ENCODE measurements at places on chromosomes 5 and 9.

- no peak for DNase-seq
Observed at GRCh38 chr5:1911773-1912235, 29.1 kb upstream of the IRX4 start.

- no peak for DNase-seq
Observed at GRCh38 chr9:38134611-38135237, 65.7 kb upstream of the SHB start.

DNA sequence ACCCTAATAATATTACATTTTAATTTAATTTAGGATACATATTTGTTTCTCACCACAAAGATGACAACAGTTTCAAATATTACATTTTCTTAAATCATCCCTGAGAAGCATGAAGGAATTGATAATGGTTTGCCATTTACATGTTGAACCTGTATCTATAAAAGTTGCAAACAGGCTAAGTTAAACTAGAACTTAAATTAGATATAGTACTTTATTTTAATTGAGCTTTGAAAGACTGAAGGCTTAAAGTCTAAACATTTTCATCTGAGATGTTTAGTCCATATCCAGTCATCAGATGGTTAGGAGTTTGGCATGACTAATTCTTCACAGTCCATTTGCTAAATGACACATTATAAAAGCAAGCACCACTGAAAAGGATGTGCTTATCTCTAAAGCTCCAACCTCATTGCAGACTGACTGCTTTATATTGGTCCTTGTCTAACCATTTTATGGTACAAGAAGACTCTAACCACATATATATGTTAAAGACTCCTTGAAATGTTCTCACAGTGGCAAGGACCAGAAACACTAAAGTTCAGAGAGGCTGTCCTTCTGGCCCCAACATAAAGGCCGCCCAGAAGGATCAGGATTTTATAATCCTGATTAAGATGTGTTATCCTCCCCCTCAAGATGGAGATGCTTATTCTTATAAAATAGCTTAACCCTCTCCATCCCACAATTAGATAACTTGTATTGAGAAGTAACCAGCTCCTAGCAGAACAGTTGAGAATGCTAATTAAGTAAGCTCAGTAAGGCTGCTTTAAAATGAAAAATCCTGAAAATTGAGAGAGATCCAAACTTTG lies 25.8 kb downstream of the WNT8A start:
- DNase-seq, result peak; percentile 6

DNA sequence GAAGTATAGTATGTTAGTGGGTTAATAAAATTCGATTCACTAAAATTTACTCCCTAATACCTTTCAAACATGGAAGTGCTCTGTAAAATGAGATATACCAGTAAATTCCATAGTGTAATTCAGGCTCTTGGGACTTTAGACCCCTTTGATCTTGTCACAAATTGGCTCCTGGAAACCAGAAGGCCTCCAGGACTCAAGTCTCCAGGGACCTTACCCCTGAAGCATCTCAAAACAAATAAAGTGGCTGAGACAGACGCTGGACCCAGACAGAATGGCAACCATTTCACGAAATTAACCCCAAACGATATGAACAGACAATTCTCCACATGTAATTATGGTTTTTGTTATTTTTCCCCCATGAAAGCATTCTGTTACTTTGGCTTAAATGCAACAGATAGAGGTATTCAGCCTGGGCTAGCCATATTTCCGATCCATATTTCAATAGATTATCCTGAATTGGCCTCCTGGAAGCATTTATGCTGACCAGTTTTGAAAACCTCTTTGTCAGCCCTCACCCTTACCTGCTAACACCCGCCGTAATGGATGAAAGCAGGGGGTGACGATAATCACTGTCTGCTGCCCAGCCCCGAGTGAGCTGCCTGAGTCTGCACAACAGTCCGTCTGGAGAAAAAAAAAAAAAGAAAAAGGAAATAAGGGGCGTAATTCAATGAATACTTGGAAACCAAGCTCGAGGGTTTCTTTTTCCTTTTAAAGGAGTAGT lies 34.1 kb upstream of the EFNA5 start:
- no peak for DNase-seq

- no peak for DNase-seq
Observed at GRCh38 chr9:90942555-90942954, 140.9 kb downstream of the SYK start.

DNA sequence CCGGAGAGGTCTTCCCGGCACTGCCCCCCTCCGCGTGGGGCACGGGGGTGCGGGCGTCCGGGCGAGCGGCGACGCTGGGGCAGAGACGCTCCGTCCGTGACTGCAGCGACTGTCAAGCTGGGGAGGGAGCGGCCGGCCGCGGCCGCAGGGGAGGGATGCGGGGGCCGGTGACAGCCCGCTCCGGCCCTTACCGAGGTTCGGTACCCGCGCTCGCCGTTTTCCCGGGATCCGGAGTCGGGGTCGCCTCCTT lies 400 bp downstream of the KDM4C start:
- no peak for DNase-seq

DNA sequence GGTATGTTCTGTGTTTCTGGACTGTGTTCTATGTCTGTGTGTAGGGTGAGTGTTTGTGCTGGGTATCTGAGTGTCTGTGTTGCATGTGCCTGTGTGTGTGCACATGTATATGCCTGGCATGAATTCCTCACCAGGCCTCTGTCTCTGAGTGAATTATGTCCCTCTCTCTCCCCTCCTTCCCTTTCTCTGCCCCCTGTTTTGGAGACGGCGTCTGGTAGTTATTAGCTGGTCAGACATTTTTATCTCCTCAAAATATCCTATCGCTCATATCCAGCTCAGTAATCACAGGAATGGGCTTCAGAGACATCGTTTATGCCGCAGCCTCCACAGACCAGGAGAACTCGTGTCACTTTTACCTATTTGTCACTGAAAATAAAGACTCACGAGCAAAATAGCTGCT lies 483.2 kb upstream of the BRINP1 start:
- DNase-seq, result no peak

DNA sequence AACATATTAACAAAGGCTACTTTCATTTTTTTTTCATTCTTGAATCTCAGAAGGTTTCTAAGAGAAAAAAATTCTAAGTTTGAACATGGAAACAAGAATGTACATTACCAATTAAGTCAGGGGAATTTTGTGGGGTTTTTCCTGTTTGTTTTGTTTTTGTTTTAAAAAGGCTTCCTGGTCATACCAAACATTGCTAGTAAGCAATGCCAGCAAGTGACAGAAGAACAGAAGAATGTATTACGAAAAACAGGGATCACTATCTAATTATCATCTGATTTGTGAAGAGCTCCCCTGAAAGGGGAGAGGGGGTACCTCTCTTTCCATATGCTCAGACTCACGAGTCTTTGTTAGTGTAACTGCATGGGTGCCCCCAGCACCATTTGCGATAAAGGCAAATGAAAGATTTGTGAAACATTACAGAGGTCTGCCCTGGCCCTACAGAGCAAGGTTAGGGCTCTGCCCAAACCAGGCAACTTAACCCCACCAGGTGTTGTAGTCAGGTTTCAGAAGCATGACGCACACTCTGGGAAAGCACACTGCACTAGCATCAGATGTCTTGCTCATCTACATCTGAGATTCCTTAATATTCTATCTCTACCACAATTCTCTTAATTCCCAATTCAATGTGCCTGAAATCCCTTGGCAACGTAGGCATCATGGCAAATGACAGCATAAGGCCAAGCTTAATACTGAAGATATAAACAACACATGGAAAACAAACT lies 268.2 kb downstream of the MLLT3 start:
- no peak for DNase-seq

DNA sequence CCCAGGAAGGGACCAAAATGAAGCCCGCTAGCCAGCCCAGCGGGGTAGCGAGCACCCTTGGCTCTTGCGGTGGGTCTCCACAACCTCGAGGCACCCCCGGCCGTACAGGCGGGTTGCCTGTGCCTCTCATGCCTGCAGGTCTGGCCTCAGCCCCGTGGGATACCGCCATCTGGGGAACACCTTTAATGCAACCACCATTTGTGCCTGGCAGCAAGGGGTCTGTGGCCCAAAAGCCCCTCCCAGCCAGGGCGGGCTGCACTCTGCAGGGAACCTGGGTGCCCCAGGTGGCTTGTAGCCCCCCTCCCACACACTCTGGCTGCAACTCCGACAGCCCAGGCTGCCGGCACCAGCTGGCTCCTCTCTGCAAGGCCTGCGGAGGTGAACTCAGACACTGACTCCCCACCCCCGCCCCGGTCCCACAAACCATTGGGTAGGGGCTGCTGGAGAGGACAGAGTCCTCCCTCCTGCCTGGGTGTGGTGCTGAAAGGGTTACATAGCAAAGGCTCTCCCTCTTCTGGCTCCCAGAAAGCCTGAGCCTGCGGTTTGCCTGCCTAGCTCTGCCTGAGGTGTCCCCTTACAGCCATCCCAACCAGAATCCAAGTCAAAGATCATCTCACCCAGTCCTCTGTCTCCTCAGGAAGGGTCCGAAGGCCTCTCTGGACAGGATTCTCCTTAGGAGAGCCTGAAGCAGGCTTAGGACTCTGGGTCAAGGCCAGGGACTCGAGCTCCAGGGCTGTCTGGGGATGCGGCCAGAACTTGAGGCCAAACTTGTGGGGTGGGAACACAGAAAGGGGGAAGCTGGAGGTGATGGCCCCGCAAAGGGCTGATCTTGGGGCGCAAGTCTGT lies 109.4 kb downstream of the PSD2 start:
- DNase-seq, result no peak

DNA sequence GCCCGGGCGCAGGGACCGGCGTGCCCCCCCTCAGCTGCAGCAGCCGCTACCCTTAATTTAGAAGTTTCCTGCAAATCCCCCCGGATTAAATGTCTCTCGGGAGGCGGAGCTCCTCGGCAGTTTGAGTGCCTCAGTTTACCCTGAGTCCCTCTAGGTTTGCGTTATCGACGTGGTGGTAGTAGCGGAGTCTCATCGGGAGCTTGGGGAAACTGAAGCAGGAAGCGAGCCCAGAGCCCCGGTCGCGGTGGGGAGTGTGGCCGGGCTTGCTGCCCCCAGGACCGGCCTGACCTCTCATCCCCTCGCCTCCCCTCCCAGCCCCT lies 529 bp upstream of the TPM2 start:
- DNase-seq, result no peak

GRCh38 chr5:111984044-111984443 lies 227.1 kb upstream of the NREP start:
- peak; percentile 58 for DNase-seq

- no peak for DNase-seq
Observed at GRCh38 chr5:116370886-116371285, 203.7 kb downstream of the SEMA6A start.

GRCh38 chr5:101585366-101585765 lies 682.3 kb upstream of the ST8SIA4 start:
- DNase-seq, result no peak
